Fibroblast of skin of abdomen (primary cell): ENCODE measurements at places on chromosomes 6 and 20.
A peak's percentile ranks its signal among the peaks of the same experiment; 100 is the strongest.

DNA sequence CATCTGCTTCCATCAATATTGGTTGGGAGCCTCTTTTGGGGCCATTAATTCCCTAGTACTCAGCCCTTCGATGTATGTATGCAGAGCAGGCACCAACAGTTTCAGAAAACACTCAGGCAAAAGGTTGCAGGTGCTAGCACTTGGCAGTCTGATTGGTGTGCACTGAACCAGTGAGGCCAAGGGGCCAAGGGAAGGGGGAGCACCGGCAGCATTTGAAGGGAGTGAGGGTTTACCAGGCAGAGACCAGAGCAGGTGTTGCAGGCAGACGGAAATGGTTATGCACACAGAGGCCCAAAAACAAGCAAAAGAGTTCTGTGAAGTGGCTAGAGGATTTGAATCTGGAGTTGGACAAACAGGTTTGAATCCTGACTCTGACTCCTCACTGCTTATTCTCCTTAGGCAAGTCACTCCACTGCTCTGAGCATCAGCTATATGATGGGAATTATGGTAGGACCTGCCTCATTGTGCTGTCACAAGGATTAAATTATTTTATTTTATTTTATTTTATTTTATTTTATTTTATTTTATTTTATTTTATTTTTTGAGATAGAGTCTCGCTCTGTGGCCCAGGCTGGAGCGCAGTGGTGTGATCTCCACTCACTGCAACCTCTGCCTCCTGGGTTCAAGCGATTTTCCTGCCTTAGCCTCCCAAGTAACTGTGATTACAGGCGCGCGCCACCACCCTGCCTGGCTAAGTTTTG lies 58.1 kb upstream of the SHLD1 start:
- DNase-seq: no peak

DNA sequence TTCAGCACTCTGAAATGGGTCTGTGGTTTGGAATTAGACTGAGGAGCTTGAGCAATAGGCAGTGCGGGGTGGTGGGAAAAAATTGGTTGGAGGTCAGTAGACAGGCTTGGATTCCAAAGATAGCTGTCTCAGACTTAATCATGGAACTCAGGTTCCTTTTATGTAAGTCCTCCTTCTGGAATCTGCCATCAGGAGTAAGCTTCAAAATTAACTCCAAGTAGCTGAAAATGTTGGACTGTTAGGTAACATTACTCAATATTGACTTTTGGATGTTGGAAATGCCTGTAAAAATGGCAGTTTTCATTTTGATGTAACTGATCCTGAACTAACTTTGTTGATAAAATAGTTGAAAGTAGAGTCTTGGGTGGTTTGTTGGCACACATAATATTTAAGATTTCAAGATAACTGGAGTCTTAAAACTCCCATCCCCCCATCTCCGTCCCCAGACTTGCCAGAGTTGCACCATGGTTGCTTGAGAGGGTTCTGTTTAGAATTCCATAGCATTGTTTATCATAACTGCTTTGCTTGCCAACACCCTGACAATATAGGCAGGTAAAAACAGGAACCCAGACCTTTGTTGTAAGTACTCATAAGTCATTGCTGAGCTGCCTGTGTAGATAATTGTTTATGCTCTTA lies 83.0 kb downstream of the PHF20 start:
- peak; percentile 25 for DNase-seq

GRCh38 chr6:99096170-99096569 lies 148.4 kb upstream of the FBXL4 start:
- DNase-seq: no peak

DNA sequence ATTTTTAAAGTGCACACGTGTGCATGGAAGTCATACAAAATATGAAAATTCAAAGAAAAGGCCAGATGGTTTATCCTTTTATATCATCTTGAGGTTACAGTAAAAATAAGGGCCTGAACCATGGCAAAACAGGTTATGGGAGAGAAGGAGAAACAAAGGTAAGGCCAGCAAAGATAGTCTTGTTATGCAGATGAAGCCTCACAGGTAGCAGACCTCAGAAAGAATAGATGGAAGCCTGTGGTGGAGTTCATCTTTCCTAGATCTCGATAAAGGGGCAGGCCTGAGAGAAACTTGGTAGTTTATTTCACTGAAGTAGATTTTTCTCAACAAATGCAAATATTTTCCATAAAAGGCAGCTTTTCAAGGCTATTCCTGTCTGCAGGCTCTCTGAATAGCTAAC lies 693.8 kb downstream of the KHDRBS2 start:
- DNase-seq: no peak

DNA sequence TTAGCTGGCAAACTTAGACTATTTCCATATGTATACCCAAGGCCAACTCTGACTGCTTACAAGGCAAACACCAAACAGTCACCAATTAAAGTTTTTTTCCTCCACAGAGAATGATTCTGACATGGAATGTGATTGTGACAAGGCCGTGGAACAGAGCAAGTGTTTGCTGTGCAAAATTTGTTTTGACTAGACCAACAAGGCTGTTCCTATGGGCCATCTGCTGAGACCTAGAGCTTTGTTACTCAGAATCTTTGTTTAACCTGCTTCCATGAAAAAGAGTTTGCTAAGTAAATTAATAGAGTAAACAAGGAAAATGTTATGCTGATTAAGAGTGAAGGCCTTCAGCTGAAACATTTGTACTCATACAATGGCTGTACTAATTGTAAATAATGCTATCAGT lies 51.6 kb upstream of the IMPG1 start:
- no peak for DNase-seq

DNA sequence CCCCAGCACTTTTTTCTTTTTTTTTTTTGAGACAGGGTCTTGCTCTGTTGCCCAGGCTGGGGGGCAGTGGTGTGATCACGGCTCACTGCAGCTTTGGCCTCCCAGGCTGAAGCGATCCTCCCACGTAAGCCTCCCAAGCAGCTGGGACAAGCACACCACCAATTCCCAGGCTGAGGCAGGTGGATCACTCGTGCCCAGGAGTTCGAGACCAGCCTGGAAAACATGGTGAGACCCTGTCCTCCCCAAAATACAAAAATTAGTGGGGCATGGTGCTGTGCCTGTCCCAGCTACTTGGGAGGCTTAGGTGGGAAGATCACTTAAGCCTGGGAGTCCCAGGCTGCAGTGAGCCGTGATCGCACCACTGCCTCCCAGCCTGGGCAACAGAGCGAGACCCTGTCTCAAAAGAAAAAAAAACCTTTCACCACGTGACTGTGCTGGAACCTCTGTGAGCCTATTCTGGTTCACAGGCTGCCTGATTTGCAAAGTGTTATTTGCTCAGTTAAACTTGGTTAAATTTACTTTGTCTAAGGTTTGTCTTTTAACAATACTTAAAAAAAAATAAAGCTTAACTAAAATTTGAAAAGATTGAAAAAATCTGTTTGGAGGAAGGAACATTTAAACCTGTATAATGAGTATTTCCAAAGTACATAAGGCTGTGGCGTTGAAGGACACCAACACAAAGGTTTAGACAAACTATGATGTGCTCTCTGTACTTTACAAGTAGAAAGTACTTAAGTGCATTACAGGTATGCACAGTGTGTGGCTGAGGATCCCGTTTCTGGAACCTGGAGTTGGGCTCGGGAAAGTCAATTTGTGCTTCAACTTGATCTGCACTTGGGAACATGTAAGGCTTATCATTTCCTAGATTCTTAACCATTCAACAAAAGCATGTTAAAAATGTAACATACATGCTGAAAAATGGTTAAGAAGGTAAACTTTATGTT lies 55.0 kb downstream of the PPP1R3G start:
- DNase-seq: no peak

GRCh38 chr20:23003881-23004460 lies 31.1 kb upstream of the SSTR4 start:
- DNase-seq: no peak

DNA sequence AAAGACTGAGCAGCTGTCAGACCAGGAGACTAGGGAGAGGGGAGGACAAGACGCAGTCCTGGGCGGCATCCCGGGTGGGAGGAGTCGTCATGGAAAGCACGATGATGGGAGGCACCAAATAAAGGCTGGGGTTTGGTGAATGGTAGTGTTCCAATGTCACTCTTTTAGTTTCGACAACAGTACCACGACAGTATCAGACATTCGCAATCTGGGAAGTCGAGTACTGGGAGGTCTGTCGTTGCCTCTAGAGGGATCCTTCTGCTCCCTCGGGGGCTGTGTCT lies 32.1 kb downstream of the PSMG4 start:
- no peak for DNase-seq

DNA sequence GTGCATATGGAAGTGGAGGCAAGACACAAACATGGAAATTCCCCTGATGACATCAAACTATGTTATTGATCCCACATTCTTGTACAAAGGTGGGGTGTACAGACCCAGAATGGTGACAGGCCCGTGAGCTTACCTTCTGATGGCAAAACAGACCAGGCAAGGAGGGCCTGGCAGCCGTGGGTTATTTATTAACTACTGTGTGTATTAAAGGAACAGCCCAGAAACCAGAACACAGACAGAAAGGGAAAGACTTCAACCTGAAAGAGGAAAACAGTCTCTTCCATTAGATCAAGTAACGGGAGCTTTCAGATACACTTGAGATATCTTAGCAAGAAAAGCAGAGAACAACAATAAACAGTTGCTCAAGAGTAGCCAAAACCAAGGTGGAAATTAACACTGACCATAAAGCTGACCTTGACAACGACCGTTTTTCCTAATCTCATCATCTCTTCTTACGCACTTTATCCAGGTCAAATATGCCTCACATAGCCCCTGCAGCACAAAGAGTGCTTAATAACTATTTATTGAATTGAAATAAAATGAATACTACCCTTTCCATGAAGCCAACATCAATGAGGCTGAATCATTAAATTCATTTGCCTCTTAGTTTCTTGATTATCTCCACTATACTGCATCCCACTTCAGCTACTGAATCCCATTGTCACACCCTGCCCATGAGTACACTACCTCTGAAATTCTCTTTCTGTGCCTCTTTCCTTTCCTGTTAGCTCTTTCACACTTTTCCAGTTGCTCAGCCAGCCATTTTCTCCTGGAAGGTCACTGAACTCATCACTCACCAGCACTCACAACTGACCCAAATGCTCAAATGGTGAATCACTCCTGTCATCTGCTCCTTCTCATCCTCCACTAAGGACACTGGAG lies 67.4 kb downstream of the MOXD1 start:
- peak; percentile 97 for DNase-seq

- DNase-seq: no peak
Measured at GRCh38 chr6:21101694-21102093, 491.9 kb upstream of the SOX4 start.

- no peak for DNase-seq
Measured at GRCh38 chr6:21690489-21690888, 96.9 kb downstream of the SOX4 start.

GRCh38 chr6:127120023-127120786 lies 1.7 kb downstream of the RSPO3 start:
- DNase-seq: no peak

GRCh38 chr6:13395272-13396237 lies 67.2 kb upstream of the TBC1D7 start:
- peak; percentile 82 for DNase-seq

GRCh38 chr20:50794181-50794845 lies 548 bp upstream of the BCAS4 start:
- DNase-seq: no peak

DNA sequence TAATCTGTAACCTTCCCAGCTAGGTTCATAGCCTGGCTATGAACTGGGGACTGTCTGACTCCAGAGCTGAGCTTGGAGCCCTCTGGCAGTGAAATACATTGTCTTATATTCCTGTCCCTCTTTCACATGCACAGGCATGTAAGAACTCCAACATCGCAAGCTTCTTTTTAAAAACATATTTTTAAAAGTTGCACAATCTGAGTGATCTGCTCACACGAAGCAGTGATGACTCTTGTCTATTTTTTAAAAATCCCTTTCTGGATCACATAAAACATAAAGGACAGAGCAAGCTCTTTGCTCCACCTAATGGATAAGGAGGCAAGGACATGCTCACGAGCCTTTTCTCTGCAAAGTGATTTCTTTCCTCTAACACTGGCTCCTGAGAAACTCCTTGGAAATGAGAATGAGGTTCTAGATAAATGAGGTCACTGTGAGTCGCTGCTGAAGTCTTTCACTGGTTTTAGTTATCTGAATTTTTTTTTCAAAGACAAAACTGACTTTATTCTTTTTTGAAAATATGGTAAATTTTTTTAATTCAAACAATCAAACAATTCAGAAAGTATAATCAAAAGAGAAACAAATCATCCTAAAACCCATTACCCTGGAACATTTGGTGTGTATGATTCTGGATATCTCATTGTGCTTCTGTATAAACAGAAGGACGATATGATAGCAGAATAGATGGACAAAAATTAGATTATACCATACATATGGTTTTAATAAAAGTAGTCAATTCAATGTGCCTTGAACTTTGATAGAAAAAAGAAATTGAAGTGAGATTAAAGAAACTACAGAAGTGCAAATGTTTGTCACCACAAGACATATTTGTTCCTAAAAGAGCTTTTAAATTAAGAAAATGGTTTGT lies 30.8 kb downstream of the IL20RA start:
- DNase-seq: peak; percentile 79

- DNase-seq: no peak
Measured at GRCh38 chr6:73878403-73878802, 182.4 kb downstream of the CD109 start.

- DNase-seq: peak; percentile 24
Measured at GRCh38 chr6:41887331-41887751, 7.8 kb downstream of the USP49 start.

GRCh38 chr6:155152211-155153076 lies 111.4 kb upstream of the CLDN20 start:
- no peak for DNase-seq

GRCh38 chr6:8181160-8181881 lies 79.0 kb upstream of the EEF1E1 start:
- DNase-seq: no peak

DNA sequence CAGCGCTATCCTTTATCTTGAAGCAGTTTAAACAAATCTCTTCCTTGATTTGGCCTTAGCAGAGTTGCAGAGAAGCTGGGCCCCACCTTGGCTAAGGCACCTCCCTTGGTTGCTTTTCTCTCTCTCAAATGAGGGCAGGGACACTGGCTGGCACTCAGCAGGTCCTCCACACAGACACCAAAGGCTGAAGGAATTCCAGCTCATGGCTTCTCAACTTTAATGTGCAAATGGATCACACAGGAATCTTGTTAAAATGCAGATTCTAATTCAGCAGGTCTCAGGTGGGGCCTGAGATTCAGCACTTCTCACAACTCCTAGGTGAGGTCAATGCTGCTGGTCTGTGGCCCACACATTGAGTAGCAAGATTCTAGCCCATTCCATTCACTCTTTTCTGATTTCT lies 25.7 kb downstream of the RIMS4 start:
- DNase-seq: no peak

- DNase-seq: no peak
Measured at GRCh38 chr6:25277386-25277785, 1.8 kb upstream of the CARMIL1 start.

DNA sequence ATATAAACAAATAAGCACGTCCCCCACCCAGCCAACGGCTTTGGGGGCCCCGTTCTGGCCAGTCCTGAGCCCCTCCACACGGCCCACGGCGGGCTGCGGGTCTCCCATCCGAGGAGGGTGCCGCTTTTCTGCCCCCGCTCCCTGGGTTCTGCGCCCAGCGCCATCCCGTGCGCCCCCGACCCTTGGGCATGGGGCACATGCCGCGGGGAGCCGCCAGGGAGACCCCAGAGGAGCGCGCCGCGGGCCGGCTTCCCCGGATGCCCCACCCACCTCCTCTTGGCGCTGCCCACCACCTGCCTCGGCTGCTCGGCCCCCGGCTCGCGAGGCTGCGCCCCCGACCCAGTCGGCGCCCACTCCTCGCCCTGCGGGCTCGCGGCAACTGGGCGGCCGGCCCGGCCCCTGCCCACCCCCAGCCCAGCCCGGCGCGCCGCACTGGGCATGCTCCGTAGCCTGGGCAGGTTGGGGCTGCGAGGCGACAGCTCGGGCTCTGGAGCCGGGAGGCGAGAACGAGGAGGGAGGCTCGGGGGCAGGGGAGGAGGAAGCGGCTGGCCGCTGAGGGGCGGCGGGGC lies 570 bp upstream of the PLCB4 start:
- peak; percentile 46 for DNase-seq
